ENCODE measurements at places on chromosomes 13 and 19.

DNA sequence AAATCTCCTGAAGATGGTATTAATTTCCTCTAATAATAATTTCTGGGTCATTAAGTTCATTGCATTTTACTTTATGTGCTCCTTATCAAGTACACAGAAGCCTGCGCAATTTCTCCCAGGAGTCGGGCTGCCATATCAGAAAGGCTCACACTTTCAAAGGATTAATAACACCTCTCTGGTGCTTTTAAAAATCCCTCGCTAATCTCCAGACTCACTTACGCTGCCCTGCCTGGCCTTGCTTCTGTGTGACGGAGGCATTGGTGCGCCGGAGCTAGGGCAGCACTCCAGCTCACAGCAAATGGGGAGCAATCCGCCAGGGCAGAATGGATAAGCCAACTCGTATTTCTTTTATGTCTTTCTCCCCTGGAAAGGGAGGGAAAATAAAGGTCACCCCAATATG is 300.8 kb downstream of the EFNB2 start:
- DNase-seq = no peak

DNA sequence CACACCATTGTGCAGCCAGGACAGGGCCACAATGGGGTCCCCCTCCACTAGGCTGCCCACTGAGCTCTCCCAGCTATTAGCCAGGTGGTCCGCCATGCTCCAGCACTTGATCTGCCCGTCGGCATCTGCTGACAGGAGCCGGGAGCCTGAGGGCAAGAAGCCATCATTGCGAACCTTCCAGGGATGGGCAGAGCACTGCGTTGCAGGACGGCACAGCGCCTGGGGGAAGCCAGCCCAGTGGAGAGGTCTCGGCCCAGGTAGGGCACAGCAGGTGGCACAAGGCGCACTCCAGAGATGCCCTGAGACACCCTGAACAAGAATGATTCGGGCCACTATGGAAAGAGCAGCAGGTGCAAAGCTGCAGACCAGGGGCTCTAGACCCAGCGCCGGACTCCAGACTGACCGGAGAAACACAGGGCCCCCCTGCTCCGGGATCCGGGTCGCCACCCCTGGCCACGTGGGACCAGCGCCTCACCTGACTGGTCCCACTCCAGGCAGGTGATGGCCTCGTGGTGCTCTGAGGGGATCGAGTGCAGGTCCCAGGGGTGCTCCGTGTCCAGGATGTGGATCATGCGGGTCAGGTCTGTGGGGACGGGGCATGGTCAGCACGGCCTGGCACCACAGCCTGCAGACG is 3.2 kb downstream of the MED16 start:
- no peak for DNase-seq

DNA sequence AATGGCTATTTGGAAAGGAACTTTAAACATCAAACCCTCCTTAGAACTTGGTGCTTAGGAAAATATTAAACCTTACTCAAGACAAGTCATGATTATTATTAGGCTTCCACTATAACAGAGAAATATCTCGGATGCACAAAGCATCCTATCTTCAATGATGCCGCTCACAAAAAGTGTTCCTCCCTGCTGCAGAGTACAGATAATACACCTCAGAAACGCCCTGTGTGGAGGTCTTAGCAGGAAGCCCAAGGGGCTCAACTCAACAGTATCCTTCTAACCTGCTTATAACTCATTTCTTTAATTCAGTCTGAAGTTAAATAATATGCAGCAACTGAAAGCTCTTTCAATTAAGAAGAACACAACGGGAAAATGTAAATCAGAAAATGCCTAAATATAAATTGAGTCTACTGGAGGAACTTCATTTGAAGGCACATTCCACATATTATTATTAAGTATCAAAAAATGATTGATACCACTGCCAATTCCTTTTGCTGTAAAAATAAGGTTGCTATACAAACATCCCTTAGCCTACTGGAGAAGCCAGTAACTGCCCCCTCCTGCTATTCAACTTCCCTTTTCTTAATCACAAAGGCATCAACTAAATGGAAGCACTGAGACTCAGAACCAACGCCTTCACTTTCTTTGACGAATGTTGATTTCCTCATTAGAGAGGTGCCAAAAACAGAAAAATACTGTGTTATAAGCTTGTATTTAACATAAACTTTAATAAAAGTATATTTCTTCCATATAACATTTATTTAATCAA is 12.0 kb downstream of the ELF1 start:
- peak; percentile 74 for DNase-seq

GRCh38 chr19:2084993-2085720 is 11.0 kb downstream of the MOB3A start:
- peak; percentile 91 for DNase-seq

DNA sequence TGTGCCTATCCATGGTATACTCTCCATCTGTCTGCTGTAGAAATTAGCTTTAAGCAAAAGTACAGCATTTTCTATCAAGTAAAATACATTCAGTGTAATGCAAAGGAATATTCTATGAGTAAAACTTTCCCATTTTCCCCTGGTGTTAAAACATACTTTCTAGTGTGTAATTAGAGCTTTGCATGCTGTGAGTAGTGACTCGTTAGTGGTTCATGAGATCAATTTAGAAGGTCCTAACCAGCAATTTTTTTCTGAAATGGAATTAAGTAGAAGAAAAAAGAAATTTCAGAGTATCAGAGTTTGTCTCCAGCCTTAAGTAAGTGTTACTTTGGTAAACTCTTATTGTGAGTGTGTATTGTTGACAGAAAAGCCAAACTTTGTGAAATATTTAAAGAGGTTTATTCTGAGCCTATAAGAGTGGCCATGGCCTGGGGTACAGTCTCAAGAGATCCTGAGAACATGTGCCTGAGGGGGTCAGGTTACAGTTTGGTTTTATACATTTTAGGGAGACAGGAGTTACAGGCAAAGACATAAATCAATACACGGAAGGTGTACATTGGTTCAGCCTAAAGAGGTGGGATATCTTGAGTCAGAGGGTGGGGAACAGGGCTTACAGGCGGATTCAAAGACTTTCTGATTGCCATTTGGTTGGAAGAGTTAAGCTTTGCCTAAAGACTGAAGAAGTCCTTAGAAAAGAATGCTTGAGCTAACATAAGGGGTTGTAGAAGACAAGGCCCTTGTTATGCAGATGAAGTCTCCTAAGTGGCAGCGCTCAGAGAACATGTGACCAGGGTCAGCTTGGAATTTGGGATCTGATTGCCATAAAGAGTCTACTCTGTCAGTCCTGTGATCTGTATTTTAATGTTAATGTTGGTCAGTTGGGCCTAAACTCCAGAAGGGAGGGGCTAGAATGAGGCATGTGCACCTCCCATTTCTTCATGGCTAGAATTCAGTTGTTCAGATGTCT is 25.5 kb downstream of the FAM187B start:
- DNase-seq = no peak

DNA sequence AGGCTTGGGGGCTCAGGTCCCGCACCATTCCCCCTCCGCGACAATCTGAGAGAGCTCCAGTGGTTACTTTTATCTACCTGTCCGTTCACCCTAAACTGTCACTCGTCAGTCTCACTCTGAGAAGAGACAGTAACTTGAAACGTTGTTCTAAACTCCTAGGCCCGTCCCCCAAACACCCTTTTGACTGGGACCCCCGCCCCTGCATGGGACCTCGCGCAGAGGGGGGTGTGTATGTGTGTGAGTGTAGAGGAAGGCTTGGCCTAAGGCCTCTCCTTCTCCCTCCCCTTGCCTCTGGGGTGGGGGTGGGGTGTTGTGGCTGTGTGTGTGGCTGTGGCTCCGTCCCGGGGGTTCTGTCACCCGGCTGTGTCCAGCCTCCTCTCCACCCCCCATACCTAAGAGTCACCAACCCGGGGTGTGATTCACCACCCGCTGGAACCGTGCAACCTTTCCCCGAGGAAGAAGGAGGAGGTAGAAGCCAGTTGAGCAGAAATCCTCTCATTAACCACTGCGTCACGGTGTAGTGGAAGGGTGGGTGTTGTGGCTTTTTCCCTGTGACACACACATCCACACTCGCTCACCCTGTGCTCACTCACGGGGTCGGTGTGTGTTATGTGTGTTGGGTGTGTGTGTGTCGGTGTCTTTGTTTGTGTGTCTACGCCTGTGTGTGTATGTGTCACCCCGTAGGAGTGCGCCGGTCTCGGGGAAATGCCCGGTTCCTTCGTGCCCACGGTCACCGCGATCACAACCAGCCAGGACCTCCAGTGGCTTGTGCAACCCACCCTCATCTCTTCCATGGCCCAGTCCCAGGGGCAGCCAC is 2.4 kb downstream of the FOSB start:
- DNase-seq = no peak

GRCh38 chr19:54532528-54532927 is 29.9 kb downstream of the LAIR2 start:
- no peak for DNase-seq

- DNase-seq = no peak
Observed at GRCh38 chr13:111401755-111402154, 81.3 kb downstream of the TEX29 start.

DNA sequence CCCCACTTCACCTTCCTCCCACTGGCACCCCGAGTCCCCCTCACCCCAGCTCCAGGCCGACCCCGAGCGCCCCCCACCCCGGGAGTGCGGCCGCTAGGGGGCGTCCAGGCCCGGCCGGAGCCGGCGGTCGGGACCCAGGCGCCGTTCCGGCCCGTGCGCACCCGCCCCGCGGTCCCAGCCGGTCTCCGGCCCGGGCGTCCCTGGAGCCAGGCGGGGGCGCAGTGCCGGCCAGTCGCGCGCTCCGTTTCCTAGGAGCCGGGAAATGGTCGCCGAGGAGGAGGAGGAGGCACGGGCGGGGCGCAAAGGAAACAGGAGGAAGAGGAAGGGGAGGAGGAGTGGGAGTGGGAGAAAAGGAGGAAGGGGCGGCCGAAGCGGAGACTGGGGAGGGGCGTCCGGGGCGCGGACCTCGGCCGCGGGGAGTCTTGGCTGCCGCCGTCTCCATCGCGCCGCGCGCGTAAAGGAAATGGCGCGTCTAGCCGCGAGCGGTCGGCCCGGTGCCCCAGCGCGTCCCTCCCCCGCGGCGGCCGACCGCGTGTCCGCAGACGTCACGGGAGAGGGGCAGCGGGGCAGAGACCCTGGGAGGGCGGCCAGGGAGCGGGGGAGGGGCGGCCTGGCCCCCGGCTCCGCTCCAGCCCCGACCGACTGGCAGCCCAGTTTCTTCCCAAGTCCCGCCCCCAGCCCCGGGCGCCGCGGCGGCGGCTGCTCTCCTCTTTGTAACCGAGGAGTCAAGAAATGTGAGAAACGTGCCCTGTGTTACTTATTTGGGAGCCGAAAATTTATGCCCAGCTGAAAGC is 1.1 kb upstream of the KCTD15 start:
- no peak for DNase-seq

GRCh38 chr19:29708554-29709439 is 6.3 kb downstream of the C19orf12 start:
- DNase-seq = no peak

- DNase-seq = no peak
Observed at GRCh38 chr13:106619688-106620555, 52.0 kb upstream of the ARGLU1 start.

DNA sequence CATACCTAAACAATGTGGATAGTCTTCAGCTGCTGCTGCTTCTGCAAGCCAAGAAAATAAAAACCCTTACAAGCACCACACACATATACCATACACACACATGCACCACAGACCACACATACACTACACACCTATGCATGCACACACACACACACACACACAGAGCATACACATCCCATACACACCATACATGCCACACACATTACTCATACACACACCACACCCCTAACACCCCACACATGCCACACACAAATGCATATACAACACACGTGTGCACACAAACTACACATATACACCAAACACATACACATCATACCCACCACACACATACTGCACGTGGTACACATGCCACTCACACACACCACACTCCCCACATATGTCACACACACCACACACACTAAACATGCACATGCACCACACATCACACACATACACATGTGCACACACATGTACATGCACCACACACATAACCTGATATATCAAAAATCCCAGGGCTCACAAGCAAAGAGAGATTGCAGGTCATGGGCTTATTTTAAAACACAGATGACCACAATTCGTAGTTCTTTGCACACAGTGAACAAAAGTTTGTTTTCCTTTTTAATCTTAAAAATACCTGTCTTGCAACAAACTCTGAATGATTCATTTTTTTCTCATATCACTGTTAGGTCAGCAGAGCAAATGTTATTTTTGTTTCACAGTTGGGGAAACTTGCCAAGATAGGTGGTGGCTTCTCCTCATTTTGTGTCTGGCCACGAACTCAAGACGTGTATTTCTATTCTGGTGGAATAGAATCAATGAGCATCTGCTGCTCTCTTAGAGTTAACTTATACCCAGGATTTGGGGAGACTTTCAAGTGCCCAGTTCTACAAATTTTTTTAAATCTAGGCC is 456.6 kb downstream of the FGF9 start:
- no peak for DNase-seq

- DNase-seq = no peak
Observed at GRCh38 chr13:74230984-74231501, 96.8 kb upstream of the KLF12 start.

GRCh38 chr13:114146173-114146572 is 13.8 kb upstream of the RASA3 start:
- DNase-seq = no peak

DNA sequence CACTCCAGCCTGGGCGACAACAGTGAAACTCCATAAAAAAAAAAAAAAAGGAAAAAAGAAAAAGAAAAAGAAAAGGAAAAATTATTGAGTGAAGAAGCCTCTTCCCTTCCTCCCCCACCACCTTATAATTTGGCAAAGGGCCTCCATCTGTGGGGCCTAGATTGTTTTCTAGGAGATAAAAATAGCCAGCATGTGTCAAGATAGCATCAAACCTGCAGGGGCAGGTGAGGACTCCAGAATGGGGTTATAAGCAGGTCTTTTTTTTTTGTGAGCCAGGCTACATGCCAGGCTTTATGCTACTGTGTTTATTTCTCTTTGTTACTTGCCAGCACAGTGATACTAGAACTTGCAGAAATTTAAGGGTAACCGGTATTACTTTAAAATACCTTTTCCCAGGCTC is 11.7 kb upstream of the TRIM13 start:
- no peak for DNase-seq

DNA sequence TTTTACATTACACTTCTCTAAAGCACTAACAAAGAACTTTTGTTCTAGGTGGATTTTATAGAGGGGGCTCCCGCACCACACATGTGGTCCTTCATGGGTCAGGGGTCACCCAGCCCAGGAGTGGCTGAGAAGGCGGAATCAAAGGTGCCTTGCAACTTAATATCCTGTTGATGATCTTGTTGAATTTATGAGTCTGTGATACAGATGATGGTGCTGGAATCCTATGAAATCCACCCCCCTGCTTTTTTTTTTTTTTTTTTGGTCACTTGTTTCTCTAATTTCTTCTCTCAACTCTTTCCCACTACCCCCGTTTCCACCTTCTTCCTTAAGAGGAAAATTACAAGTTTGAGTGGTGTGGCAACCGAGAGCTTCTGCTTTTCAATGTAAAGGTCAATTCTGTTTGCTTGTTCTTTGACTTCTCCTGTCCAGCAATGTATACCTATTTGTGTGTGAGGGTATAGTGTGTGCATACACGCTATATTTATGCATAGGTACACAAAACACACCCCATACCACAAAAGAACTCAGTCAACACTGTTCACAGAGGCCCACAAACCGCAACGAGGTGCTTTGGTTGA is 4.2 kb upstream of the ZIC2 start:
- DNase-seq = no peak
